ENCODE measurements at places on chromosomes 4 and X. TPM values are rescaled to one million over a fixed set of nuclear protein-coding genes. Genes with fewer than 3 reads are reported as not detected.
A peak's percentile ranks its signal among the peaks of the same experiment; 100 is the strongest.

- peak; percentile 11 for DNase-seq
These were observed 70.1 kb downstream of the MID1IP1 start for GRCh38 chrX:38871129-38872029.

- DNase-seq: no peak
These were observed 119.2 kb downstream of the DDX53 start for GRCh38 chrX:23118890-23119527.

DNA sequence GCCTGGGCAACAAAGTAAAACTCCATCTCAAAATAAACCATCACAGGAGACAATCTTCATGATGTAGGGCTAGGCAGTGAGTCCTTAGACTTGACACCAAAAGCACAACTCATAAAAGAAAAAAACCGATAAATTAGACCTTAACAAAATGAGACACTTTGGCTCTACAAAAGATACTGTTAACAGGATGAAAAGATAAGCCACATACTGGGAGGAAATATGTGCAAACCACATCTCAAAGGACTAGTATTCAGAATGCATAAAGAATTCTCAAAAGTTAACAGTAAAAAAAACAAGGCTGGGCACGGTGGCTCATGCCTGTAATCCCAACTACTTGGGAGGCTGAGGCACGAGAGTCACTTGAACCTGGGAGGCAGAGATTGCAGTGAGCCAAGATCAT lies 13.2 kb downstream of the EFHC2 start:
- DNase-seq: peak; percentile 9

- no peak for DNase-seq
These were observed 722 bp upstream of the PNCK start for GRCh38 chrX:153674219-153674851.

- no peak for DNase-seq
These were observed 149.4 kb upstream of the PJA1 start for GRCh38 chrX:69314436-69315348.

- no peak for DNase-seq
These were observed 106.0 kb downstream of the KLHL8 start for GRCh38 chr4:87114245-87115062.

DNA sequence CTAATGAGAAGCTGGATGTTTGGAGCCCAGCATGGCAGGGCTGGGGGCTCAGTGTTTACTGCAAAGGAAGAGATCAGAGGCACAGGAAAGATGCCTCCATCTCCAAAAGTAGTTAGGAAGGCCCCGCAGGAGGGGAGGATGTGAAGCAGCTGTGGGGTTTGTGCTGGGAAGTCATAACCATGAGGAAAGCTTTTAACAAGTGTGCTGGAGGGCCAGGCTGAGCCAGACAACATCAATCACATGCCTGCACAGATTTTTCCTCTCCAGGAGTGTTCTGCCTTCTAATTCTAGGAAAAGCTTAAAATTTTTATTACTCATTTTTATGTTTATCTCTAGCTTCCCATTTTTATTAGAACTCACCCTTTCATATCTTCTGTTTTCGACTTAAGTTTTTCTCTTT lies 65.4 kb downstream of the GPR82 start:
- peak; percentile 17 for DNase-seq

DNA sequence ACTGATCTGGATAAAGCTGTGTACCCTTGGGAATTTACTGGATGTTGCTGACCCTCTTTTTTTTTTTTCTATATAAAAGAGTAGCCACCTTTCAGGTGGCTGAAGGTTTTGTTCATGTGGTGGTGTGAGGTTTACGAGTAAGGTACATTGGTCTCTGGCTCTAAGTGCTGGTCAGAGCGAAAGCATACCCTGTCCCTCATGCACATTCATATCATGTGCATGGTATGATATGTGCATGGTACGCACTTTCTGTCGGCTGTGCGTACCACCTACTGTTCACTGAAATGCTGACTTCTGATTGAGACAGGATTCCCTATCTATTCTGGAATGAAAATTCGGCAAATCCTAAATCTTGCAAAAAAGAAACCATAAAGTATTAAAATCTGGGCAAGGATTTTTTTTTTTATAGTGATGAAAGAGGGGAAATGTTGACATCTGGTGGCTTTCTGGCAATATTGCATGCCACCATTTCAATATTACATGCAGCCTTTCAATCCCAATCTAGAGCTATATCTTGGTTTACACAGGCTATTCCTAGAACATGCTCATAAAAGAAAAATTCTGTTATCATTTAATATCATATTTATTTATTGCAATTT lies 32.8 kb downstream of the FAM149A start:
- DNase-seq: peak; percentile 47

DNA sequence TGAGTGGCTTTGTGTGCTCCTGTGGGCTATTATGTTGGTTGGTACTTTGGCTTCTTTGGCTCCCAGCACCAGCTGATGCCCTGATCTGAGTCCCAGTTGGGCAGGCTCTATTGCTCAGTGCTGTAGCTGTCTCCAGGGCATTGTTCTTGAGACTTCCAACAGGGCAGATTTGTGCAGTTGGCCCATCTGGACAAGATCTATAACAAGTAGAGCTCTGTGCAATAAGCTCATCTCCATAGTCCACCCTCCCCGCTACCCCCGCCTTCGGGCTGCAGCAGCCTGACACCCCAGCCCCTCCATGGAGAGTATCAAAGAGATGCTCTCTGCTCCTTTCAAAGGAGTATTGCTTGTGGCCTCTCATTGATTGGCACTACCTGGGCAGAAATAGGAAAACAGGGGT lies 5.8 kb upstream of the TMEM31 start:
- no peak for DNase-seq

DNA sequence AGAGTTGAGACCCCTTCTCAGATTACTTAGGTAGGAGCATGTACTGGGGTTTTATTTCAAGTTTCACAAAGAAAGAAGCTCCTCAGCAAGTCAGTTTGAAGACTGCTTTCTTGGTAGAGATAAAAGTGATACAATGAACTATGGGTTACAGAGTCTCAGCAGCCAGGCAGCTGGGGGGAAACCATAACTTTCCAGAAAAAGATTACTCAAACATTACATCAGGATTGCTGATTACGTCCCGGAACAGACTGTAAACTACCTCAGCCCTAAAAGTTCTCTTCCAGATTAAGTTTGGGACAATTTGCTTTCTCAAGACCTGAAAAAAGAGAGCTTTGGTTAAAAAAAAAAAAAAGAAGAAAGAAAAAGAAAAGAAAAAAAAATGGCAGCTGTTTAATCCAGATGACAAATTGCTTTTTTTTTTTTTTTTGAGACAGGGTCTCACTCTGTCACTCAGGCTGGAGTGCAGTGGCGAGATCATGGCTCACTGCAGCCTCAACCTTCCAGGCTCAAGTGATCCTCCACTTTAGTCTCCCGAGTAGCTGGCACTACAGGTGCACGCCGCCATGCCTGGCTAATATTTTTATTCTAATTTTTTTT lies 16.6 kb downstream of the SAT1 start:
- peak; percentile 74 for DNase-seq

GRCh38 chr4:154503598-154503997 lies 12.0 kb upstream of the DCHS2 start:
- DNase-seq: peak; percentile 7

DNA sequence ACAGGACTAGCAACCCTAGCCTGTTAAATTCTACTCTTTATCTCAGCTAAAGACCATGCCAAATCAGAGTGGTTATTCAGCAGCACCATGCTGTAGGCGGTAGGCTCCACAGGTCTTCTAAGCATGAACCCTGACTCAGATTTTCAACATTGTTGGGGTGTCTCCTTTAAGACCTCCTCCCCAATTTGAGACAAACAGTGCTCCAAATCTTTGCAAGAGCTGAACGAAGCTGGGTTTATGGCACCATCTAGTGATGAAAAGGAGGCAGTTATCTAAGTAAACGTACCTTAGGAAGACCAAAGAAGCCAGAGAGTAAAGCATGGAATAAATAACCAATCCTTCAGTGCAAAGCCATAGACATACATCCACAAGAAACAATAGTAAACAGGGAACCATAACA lies 334.5 kb upstream of the SLC7A11 start:
- peak; percentile 47 for DNase-seq

- peak; percentile 33 for DNase-seq
These were observed 12.0 kb upstream of the RBBP7 start for GRCh38 chrX:16882169-16882568.

DNA sequence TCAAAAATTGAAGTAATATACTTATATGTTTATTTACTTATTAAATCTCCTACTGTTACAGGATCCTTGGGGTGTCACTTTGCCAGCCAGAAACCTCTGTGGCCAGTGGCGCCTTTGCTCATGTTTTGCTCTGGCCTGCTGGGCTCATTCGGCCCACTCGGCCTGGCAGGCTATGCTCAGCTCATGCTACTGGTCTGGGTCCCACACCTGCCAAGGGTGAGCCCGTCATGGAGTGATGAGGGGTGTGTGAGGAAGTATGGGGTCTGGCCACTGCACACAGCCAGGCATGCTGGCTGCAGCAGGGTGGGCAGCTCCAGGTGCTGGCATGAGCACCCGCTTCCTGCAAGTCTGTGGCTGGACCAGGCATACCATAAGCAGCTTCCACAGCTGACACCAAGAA lies 25.1 kb downstream of the ADH7 start:
- no peak for DNase-seq

- DNase-seq: no peak
These were observed 9.4 kb upstream of the TIMP1 start for GRCh38 chrX:47572773-47573340.

DNA sequence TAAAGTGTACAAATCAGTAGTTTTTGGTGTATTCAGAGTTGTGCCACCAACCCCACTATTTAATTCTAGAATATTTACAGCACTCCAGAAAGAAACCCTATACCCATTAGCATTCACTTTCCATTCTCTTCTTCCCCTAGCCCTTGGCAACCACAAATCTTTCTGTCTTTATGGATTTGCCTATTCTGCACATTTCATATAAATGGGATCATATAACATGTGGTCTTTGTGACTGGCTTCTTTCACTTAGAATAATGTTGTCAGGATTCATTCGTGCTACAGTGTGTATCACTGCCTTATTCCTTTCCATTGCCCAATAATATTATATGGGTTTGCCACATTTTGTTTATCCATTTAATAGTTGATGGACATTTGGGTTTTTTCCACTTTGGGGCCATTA lies 32.2 kb downstream of the SGMS2 start:
- DNase-seq: no peak

- no peak for DNase-seq
These were observed 5.2 kb downstream of the MAEA start for GRCh38 chr4:1294891-1295290.

DNA sequence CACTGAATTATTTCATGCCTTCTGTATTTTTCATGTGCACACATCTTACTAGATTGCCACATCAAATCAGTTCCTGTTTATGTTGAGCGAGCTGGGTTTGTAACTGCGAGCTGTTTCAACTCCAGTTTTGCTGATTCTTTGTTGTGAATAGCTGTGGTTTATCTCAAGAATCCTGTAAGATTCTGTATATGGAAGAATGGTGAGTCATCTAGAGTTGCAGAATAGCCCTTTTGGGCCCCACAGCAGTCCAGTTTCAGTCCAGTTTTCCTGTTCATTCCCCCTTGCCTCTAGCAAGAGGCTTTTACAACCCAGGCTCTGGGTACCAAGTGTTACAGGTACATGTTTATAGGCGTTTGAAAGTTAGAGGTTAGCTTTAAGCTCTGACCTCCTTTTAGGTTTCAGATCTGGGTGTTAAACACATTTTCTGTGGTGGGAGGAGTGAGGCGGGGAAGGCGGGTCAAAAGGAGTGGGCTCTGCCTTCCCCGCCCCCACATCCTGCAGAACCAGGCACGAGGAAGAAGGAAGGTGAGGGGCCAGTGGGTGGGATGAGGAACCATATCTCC lies 32.7 kb downstream of the TBC1D14 start:
- DNase-seq: peak; percentile 95

The ARMCX6 gene
- total RNA-seq: 32.9 TPM

The RNF150 gene
- 0.51 TPM for total RNA-seq

The TSPAN7 gene
- total RNA-seq: not detected

The AFF2 gene
- under 0.01 TPM for total RNA-seq

The VCX gene
- not detected for total RNA-seq

The CTAG1A gene
- total RNA-seq: not detected

The AKAP4 gene
- total RNA-seq: not detected

The IL13RA2 gene
- total RNA-seq: 42.1 TPM

The POF1B gene
- not detected for total RNA-seq

The NXF3 gene
- total RNA-seq: not detected

The WNK3 gene
- 0.51 TPM for total RNA-seq

The SPARCL1 gene
- total RNA-seq: 2.3 TPM

The PAGE2 gene
- not detected for total RNA-seq

The ATP8A1 gene
- total RNA-seq: 4.8 TPM

The PLCXD1 gene
- total RNA-seq: 10.9 TPM

The MAD2L1 gene
- total RNA-seq: 2.1 TPM
